NCI-H187 treated with DMSO at 0.1 percent for 48 hours (cell line): ENCODE measurements at places on chromosomes 5 and 9.

DNA sequence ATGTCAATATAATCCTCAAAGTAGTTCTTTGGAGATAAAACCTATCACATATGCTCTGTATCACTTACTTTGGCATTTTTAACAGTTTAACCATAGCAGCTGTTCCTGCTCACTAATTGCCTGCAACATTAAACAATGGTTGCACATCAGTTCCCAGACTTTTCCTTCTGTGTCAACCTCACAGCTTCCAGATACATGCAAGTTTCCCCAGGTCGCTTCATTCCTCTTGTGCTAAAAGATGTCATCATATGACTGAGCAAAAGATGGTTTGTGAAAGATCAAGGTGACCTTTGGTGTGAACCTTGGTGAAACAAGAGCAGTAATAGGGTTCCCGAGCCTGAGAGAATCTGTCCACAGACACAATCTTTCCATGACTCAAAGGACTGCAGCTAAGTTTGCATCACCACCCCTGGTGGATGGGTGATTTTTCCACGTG, 500.4 kb upstream of the PAPPA start:
- no peak for DNase-seq

DNA sequence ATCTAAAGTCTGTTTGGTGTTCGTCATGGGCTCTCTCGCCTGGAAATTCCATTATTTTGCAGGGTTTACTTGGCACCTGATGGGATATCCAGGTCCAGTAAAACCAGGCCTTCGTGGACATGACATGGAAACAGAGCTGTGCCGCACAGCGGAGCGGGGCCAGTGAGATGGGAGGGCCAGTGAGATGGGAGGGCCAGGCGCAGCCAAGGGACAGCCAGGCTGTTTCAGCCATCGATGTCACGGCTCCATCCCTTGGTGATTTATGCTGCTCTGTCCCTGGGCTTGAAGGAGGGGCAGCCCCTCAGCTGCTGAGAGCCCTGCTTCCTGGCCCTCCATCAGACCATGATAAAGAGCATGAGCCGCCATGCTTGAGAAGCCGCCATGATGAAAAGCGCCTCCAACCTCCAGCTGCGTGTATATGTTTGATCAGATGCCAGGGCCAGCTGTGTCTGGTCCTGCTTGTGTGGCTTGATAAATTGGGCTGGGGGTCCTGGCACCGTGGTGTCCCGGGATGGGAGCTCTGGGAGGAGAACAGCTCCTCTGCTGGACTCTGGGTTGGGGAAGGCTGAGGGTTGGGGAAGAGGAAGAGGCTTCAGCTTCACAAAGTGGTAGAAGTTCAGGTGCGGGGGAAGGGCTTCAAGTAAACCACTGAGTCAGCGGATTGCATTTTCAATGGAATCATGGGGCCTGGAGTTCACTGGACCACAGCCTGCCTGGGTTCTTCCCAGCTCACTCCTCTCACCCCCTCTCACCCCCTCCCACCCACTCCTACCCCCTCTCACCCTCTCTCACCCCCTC, 6.1 kb upstream of the COL5A1 start:
- DNase-seq = no peak

DNA sequence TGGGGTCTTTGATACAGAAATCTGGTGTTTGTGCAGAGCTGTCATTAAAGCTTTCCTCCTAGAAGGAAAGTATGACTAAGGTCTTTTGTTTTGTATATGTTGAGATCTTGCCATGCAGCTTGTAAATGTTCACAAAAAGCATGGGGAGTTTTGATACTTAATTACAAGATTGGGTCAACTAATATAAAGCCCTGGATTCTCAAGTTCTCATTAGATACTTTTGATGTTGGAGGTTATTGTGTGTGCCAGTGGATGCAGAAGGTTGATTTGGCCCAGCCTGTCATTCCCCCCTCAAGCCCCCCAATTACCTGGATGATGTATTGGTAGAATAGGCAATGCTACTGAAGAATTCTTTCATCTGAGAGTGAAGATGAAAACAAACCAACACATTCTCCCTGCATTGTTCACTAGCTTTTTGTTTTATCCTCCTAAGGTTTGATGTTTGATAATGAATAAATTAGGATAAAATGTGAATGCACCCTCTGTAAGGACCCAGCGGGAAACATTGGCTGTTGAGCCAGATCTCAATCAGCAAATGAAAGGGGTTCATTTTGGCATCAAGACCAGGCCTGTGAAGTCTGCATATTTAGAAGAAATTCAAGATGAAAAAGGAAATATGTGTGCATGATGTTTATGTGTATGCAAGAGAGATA, 61.9 kb upstream of the ADAMTS19 start:
- no peak for DNase-seq

- no peak for DNase-seq
Measured at GRCh38 chr5:157862183-157862851, 3.4 kb upstream of the CLINT1 start.

DNA sequence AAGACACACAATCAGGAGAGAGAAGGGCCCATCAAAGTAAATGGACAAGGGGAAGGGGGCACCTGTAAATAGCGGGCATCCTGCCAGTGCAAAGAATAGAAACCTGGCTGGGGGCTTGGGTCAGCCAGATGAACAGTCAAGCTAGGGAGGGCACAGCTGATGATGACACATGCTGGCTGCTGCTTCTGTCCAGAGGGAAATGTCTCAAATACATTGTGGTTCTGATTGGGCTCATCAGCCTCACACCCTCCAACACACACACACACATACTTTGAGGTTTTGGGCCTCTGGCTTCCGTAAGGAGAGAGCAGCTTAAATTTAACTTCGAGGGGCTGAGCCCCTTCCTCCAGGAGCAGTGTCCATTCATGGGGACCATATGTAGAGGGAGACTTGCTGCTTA, 27.6 kb upstream of the SPATA31E1 start:
- no peak for DNase-seq

DNA sequence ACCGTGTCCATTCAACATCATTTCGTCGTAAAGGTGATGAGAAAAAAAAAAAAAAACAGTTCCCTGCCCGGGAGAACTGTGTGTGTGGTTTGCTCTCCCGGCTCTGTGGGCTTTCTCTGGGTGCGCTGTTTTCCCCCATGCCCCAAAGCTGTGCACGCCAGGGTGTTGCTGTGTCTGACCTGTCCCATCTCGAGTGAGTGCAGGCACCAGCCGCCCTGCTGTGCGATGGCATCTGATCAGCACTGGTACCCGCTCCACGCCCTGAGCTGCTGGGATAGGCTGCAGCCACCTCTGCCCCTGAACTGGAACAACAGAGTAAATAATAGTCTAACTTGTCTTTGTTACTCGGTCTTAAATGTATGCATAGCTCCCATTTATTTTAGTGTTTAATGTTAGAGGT, 33.3 kb downstream of the CEP72 start:
- no peak for DNase-seq

GRCh38 chr9:114181607-114182409, 26.5 kb downstream of the COL27A1 start:
- no peak for DNase-seq

GRCh38 chr5:80309871-80310665, 9.7 kb upstream of the SPZ1 start:
- no peak for DNase-seq

- DNase-seq = no peak
Measured at GRCh38 chr5:54302267-54302687, 8.1 kb downstream of the ARL15 start.

DNA sequence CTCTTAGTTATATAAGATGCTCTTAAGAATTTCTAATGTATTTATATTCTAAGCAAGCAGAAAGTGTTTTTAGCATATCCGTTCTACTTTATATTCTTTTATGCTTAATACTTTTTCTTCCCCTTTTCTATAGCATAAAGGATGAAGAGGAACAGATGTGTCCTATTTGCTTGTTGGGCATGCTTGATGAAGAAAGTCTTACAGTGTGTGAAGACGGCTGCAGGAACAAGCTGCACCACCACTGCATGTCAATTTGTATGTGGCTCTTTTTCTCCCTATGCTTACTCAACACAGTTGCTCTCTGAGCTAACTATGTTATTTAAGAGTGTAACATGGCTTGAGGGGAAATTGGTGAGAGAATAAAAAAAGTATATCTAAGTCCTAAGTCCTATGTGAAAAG, 37.6 kb upstream of the SETD9 start:
- DNase-seq = no peak

- DNase-seq = no peak
Measured at GRCh38 chr5:144195448-144195847, 24.8 kb downstream of the KCTD16 start.
